ENCODE measurements at places on chromosomes 1 and 21. TPM values are rescaled to one million over a fixed set of nuclear protein-coding genes. Genes with fewer than 3 reads are reported as not detected.
A peak's percentile ranks its signal among the peaks of the same experiment; 100 is the strongest.

SLC50A1 gene
- 34.2 TPM for total RNA-seq

GBP7 gene
- not detected for total RNA-seq

- no peak for DNase-seq
Measured at GRCh38 chr1:230240446-230241086, 173.5 kb downstream of the GALNT2 start.

DNA sequence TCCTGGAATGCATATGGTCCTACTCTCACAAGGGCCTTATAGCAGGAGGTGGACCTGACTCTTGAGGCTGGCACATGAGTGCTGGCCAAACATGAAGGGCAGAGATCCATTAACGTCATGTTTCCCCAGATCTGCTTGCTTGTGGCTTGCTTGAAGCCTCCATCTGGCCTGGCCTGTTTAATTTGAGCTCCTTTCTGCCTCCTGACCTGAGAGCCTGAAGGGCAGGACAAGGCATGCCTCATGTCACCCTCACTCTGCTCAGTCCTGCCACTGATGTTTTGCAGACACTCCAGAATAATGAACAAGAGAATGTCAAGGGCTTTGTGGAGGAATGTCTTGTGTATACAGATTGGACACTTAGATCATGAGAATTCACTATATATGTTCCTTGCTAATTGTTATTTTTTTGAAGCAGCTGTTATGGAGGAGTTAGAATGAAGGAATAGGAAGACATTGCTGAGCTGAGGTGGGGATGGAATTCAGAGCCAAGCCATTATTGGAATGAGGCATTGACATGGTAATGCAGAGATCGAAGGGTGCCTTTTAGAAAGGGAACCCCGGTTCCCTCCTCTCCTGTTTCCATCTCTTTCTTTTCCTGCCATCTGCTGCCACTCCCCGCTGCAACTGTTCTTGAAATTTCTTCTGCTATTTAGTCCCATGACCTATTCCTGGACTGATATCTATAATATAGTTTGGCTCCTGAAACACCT, 457.0 kb upstream of the PROX1 start:
- DNase-seq = no peak

DNA sequence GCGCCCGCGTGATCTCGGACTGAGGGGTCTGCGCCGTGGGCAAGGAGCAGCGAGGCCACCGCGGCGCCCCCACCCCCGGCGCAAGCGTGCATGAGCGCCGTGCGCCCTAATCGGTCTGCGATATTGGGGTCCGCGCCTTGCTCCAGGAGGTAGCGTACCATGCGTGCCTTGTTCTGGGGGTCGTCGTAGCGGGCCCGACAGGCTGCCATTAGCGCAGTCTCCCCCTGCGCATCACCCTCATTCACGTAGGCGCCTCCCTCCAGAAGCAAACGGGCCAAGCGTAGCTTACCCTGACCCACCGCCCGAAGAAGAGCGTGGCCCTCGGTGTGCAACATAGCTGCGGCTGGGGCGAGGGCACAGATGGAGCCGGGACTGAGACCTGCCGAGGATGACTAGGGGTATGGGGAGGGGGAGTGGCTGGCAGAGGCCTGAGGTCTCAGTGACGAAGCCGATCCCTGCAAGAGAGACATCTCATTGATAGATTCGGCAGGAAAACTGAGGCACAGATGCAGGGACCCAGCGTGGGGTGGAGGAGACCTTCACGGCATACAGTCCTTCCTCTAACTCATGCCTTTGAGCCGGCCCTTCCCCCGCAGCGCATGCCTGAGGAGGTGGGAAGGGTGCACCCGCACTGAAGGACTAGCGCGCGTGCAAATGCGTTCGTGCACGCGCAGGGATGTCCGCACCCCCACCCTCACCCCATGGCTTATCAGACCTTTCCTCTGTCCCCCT, 2.8 kb downstream of the ANKRD34A start:
- peak; percentile 49 for DNase-seq

GRCh38 chr21:18443701-18444100, 40.1 kb upstream of the TMPRSS15 start:
- DNase-seq = no peak

- peak; percentile 33 for DNase-seq
Measured at GRCh38 chr1:86155807-86156565, 586 bp downstream of the COL24A1 start.

- no peak for DNase-seq
Measured at GRCh38 chr1:33110477-33110876, 29.5 kb downstream of the AZIN2 start.

GRCh38 chr1:62247391-62248168, 52.9 kb downstream of the L1TD1 start:
- no peak for DNase-seq

- peak; percentile 36 for DNase-seq
Measured at GRCh38 chr1:59443310-59443709, 146.4 kb downstream of the FGGY start.

- no peak for DNase-seq
Measured at GRCh38 chr1:155078469-155079209, at the start of gene EFNA3. Gene EFNA3 (plus strand): TSS chr1:155078837. CDS start chr1:155078942, 105 bp downstream.
